ENCODE measurements at places on chromosomes 7 and 10.

DNA sequence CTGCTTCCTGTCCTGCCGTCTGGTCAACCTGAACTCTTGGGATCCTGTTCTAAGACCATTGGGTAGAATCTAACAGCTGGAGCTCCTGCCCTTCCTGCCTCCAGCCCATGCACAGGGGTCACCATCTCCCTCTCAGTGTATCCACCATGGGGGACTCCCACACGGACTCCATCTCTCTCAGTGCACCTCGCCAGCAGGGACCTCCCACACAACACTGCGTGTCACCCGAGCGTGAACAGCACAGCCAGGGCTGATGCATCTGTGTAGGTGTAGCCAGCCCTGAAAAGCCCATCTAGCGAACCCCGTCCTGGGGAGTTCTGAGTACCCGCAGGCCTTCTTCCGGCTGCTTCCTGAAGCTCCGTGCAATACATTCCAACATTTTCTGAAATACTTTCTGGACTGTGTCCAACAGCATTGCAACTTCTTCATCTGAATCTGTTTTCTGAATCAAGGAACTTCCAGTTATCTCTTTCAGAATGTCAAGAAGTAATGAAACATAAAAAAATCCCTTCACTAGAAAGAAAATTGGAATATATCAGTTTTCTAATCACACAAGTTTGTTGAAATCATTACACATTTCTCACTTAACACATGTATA lies 52.5 kb downstream of the NCAPG2 start:
- DNase-seq = no peak

DNA sequence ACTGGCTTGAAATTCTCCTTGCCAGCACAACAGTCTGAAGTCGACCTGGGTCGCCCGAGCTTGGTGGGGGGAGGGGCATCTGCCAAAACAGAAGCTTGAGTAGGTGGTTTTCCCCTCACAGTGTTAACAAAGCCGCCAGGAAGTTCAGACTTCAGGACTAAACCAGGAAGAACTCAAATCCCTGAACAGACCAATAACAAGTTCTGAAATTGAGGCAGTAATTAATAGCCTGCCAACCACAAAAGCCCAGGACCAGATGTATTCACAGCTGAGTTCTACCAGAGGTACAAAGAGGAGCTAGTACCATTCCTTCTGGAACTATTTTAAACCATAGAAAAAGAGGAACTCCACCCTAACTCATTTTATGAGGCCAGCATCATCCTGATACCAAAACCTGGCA lies 45.3 kb downstream of the LRRC72 start:
- DNase-seq = no peak

- no peak for DNase-seq
These were observed 67.3 kb downstream of the ZNRF2 start for GRCh38 chr7:30351724-30352123.

GRCh38 chr7:102024005-102024768 lies 206.8 kb downstream of the CUX1 start:
- DNase-seq = no peak

GRCh38 chr7:105648561-105649401 lies 67.5 kb upstream of the EFCAB10 start:
- no peak for DNase-seq

DNA sequence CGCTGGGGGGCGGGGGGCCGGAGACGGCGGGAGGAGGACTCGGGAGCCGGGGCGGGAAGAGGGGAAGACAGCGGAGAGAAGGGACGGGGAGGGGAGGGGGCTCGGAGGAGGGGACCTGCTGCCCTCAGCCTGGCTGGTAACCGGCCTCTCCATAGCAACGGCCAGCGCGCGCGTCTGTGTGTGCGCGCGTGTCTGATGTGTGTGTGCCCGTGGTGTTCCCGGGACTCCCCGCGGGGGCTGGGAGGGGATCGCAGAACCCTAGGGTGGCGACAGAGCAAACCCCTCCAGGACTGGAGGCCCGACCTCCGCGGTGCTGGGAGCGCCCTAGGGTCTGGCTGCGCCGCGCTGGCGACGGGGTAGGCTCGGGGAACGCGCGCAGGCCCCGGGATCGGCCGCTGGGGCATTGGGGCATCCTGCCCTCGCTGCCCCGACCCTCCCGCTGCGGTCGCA lies 356.3 kb downstream of the DNAJB6 start:
- DNase-seq = no peak

All from activated CD8-positive, alpha-beta memory T cell treated with anti-CD3 and anti-CD28 coated beads for 4 hours (primary cell).